ENCODE measurements at places on chromosomes 2 and 18.

- DNase-seq, result no peak
These were observed 2.7 kb downstream of the NABP1 start for GRCh38 chr2:191680639-191681038.

DNA sequence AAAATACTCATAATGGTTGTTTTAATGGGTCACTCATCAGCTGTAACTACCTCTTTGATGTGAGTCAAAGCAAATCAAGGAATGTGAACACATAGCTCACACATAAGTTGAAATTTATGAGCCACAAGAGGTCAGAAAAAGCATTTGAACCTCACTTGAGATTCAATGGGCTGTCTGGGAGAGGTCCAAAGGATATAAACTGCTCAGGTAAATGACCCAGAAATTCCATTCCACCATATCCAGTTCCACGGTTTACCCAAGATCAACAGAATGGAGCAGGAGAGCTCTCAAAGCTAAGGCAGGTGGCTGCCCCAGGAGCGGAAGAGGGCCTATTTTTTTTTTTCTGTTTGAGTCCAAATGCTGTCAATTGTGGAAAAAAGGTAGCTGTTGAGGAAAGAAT is 464.1 kb downstream of the TNS1 start:
- no peak for DNase-seq

DNA sequence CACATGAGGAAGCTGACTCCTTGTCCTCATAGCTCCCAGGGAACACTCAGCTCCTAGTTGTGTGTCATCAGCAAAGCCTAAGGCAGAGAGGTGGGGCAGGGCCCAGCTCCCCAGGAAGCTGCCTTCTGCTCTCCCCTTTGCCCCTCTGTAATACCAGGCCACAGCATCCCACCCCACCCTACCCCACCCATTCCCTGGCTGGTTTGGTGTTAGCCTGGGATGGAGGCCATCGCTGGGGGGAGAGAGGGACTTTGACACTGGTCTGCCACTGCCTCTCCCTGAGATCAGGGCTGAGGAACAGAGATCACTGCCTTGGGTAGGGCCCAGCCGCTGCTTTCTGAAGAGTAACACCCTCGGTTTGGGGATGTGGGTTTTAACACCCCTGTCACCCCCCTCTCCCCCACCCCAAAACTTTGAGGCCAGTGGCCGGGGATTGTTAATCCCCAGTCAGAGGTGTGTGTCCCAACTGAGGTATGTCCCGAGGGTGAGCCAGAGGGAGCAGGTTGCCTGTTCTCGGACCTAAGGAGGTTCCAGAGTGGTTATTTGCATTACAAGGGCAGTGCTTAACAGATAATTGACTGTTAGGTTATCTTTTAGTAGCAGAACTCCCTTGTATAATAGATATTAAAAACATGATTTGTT is 41.4 kb downstream of the TET3 start:
- DNase-seq, result no peak

DNA sequence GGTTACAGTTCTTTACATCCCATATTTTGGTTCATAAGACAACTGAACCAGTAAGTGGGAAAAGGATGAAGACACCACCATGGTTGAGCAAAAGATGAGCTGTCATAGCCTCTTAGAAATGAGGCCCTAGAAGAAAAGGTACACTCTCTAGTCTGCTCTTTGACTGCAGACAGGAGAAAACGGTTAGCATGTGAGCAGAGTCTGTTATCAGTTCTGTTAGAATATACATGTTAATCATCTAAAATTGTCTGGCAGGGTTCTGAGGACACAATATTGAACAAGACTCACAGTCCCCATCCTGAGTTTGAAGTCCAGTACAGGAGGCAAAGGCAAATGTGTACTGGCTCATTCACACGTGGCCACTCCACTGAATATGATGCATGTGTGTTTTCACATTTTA is 78.1 kb downstream of the MBOAT2 start:
- DNase-seq, result no peak

DNA sequence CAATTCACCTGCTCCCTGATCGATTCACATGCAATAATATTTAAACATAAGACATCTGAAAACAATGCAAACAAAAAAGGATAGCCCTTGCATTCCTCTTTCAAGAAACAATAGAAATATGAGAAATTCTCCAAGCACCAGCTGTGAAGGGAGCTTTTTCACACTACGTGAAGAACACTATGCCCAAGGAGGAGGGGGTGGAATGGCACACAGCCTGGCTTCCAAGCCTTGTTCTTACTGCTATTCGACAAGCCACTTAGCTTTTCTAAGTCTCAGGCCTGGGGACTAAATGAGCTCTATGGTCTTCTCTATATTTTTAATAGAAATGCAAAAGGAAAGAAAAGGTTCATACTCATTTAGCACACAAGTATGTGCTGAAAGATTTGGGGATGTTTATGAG is 92.2 kb upstream of the CHRNA1 start:
- DNase-seq, result no peak

- no peak for DNase-seq
These were observed 66.9 kb downstream of the ACVR1 start for GRCh38 chr2:157809212-157809611.
